ENCODE measurements at places on chromosomes 1 and 21. TPM values are rescaled to one million over a fixed set of nuclear protein-coding genes. Genes with fewer than 3 reads are reported as not detected.

GRCh38 chr1:227889863-227890405 is 57.8 kb downstream of the WNT9A start:
- DNase-seq, result no peak

- DNase-seq, result peak; percentile 20
Observed at GRCh38 chr21:15659753-15660422, 69.9 kb upstream of the USP25 start.

GRCh38 chr1:232596666-232597303 is 33.1 kb downstream of the SIPA1L2 start:
- no peak for DNase-seq

DNA sequence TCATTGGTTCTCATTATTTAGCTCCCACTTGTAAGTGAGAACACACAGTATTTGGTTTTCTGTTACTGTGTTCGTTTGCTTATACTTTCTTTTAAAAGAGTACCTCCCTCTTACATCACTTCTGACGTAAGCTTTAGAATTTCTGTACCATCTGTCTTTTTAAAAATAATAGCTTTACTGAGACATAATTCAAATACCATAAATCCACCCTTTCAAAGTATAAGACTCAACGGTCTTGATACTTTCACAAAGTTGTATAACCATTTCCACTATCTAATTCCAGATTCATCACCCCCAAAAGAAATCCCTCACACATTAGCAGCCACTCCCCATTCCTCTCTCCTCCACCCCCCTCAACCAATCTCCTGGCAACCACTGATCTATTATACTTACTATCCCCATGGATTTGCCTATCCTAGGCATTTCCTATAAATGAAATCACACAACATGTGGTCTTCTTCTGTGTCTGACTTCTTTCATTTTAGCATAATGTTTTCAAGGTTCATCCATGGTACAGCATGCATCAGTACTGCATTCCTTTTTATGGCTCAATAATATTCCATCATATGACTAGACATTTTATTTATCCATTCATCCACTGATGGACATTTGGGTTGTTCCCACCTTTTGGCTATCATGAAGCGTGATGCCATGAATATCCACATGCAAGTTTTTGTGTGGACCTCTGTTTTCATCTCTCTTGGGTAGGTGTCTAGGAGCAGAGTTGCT is 104.7 kb downstream of the HLCS start:
- DNase-seq, result peak; percentile 13

DNA sequence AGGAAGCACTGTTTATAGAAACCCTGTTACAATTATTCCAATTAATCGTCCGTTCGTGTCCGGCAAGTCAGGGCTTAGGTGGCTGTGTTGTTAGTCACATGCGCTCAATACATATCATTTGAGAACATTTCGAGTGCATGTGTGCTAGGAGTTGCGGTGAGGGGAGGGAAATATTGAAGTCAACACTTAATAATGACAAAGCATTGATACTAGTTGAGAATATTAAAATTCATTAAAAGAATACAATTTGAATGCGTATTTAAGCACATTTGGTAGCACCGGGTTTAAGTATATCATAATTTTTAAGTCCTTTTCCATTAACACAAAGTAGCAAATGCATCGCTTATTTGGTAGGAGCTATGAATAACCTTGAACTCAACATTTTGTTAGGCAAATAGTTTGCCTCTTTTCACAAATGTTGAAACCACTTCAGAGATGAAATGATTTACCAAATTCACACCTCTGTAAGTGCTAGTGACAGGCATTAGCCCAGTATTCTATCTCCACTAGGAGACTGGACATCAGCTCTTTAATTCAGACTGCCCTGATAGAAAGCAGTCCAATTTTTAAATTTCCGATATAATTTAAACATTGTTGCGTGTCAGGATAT is 1.1 kb upstream of the SERBP1 start:
- no peak for DNase-seq

DNA sequence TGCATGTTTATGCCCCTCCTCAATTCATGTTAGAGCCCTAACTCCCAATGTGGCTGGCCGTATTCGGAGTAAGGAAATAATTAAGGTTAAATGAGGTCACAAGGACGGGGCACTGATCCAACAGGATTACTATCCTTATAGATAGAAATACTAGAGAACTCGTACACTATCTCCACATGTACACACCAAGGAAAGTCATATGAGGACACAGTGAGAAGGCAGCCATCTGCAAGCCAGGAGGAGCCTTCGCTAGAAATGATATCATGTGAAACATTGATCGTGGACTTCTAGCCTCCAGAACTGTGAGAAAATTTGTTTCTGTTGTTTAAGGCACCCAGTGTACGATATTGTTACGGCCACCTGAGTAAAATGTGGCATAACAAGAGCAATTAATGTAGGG is 79.7 kb downstream of the FAF1 start:
- no peak for DNase-seq

DNA sequence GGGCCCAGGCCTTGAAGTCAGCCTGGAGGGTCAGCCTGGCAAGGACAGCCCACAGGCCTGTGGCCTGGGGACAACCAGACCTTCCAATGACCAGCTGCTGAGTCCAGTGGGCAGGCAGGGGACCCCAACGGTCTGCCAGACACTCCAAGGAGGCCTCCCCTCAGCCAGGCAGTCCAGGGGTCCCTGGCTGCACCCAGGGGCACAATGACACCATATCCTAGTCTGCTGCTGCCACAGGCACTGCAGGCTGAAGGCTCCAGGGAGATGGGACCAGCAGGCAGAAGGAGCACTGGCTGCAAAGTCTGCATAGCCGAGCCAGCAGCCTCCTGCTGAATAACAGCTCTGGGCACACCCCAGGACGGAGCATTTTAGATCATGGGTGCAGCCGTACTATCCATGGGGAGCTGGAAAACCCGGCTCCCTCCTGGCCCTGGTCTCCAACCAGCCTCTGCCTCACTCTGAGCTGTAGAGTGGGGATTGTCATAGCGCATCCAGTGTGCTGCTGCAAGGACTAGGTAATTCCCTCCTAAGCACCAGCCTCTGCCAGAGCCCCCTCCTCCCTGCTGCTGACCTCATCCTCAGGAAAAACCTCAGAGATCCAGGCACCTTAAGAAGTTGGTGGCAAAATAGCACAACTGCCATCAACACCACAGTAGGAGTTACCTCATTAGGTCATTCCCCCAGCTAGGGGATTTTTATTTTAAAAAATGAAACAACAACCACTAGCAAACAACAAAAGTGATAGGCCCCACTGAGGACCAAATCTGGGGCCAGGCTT is 4.8 kb upstream of the LAPTM5 start:
- no peak for DNase-seq

DNA sequence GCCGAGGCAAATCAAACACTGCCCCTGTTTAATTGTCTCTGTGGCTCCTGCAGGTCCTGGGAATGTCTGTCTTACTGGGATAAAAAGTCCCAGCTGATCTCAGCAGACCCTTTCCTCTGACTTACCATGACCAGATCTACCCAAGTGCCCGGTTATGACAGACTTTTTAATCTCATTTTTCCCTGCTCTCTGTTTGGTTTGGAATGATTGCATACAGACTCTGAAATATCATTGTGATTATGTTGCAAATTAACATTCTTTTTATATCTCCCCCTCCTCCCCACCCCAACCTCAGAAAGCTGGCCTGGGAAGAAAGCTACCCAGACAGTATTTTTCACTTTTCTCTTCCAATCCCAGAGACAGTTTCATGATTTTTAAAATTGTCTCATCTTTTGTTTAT is 16.3 kb downstream of the RAB7B start:
- no peak for DNase-seq

DNA sequence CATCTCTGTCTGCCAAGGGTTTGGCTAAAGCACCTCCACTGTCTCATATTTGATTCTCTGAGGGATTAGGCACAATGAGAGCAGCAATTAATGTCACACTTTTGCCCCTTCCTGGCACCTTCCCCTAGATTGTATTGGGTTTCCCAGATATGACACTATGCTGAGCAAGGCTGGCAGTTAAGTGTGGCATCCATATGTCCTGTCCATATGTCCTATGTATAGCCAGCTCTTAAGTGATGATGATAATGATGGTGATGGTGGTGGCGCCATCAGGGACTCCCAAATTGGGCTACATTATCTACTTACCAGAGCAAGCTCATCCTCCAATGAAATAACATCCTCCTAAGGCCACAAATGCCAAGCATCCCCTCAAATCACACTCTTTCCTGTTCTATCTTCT is 13.5 kb upstream of the LORICRIN start:
- DNase-seq, result no peak

- DNase-seq, result peak; percentile 99
Observed at GRCh38 chr1:151539321-151540020, 638 bp upstream of the TUFT1 start.

- DNase-seq, result no peak
Observed at GRCh38 chr1:34695580-34695979, 59.3 kb upstream of the GJB5 start.

- no peak for DNase-seq
Observed at GRCh38 chr1:1407636-1408318, 684 bp upstream of the MRPL20 start.

DNA sequence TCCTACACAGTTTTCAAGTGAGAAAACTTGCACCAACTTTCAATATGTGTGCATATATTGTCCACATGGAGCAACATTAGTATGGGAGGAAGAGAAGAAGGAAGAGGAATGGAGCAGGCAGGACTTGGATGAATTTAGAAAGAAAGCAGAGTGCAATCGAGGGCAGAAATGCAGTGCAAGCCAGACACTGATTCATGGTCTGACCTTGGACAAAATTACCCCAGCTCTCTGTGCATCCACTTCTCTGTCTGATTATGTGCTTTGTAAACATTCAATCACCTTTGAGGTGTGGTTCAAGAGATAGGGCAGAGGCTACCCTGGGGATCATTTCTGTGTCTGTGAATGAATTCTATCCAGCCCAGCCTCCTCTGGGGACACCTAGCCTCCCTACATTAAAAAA is 265.2 kb downstream of the TNR start:
- DNase-seq, result no peak

Gene TSNAX
- 30.3 TPM for total RNA-seq

Gene PEX14
- total RNA-seq, result 8.7 TPM

Gene CR2
- total RNA-seq, result not detected

Gene DNAJC28
- total RNA-seq, result 1.3 TPM

Gene KCNE2
- total RNA-seq, result not detected

Gene TPRG1L
- 33.4 TPM for total RNA-seq

Gene SPRR5
- total RNA-seq, result not detected

Gene PRAMEF33
- not detected for total RNA-seq

Gene CC2D1B
- 32.4 TPM for total RNA-seq

Gene MCOLN2
- 0.64 TPM for total RNA-seq
